Articular chondrocyte of knee joint (primary cell): ENCODE measurements at places on chromosomes 2 and 18. TPM values are rescaled to one million over a fixed set of nuclear protein-coding genes. Genes with fewer than 3 reads are reported as not detected.

Gene ST6GAL2
- 0.13 and 0.32 TPM in 2 replicates for total RNA-seq

Gene LRRTM4
- total RNA-seq: not detected in 2 replicates

Gene EGR4
- not detected in 2 replicates for total RNA-seq

Gene PMAIP1
- total RNA-seq: 1.3 and 11.3 TPM in 2 replicates

Gene GALR1
- not detected in 2 replicates for total RNA-seq

Gene LYPD6B
- 0.52 and 2.4 TPM in 2 replicates for total RNA-seq

Gene MRPL33
- 88.6 and 104 TPM in 2 replicates for total RNA-seq

Gene LRRTM1
- not detected in 2 replicates for total RNA-seq

Gene NPHP1
- total RNA-seq: 8.6 and 11.8 TPM in 2 replicates

Gene PLEKHH2
- total RNA-seq: 27.0 and 33.1 TPM in 2 replicates

Gene C2orf80
- total RNA-seq: not detected in 2 replicates

Gene VIL1
- total RNA-seq: under 0.01 TPM in 2 replicates

Gene TEKT4
- total RNA-seq: 0.11 TPM in 1 of 2 replicates, not detected in the other

Gene UGGT1
- total RNA-seq: 90.8 and 113 TPM in 2 replicates

Gene SCN7A
- total RNA-seq: not detected in 2 replicates

Gene INPP4A
- total RNA-seq: 24.0 and 24.2 TPM in 2 replicates

Gene APLF
- 11.4 and 13.7 TPM in 2 replicates for total RNA-seq

Gene HOXD3
- 3.7 and 6.4 TPM in 2 replicates for total RNA-seq

Gene CUL3
- 73.0 and 75.9 TPM in 2 replicates for total RNA-seq

Gene LCT
- 0.22 and 0.26 TPM in 2 replicates for total RNA-seq

Gene NXPH2
- 0.13 TPM in 1 of 2 replicates, not detected in the other for total RNA-seq
